Thoracic aorta (tissue), 2 donors: ENCODE measurements at places on chromosomes 6 and 20.

- no peaks in the 10 kb centered on the region for H3K4me1 ChIP-seq
- H3K4me3 ChIP-seq: no peak overlapping the region
- DNase-seq: no peak
Observed at GRCh38 chr6:153966001-153966400, 73.0 kb upstream of the OPRM1 start.

- no peak for DNase-seq
- H3K4me3 ChIP-seq: no peak overlapping the region
- H3K27me3 ChIP-seq: no peaks in the 10 kb centered on the region
Observed at GRCh38 chr6:117512987-117513573, 30.6 kb downstream of the DCBLD1 start.

DNA sequence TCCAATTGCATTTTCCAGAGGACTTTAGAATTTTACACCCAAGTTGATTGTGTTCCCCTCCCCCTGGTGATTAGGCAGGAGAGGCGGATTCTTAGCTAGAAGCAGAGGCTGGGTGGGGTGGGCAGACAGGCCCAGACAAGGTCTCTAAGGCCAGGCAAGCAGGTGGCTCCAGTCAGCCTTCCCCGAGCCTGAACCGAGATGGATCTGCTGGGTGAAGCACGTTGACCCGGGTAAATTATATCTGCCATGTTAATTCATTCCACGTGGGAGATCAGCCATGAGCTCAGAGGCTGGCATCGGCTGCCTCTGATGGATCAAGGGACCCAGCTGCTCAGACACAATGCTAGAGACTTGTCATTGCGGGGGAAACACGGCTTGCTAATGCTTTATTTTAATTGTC is 159.5 kb upstream of the MAFB start:
- DNase-seq: no peak
- no peaks in the 10 kb centered on the region for H3K4me1 ChIP-seq

GRCh38 chr20:57835588-57836455 is 126.0 kb upstream of the PMEPA1 start:
- H3K4me3 ChIP-seq: no peak overlapping the region
- H3K27ac ChIP-seq: no peak overlapping the region
- no peaks in the 10 kb centered on the region for H3K36me3 ChIP-seq
- DNase-seq: no peak
- H3K27me3 ChIP-seq: no peaks in the 10 kb centered on the region

- H3K27me3 ChIP-seq: no peaks in the 10 kb centered on the region
- peaks cover 69% of the 10 kb centered on the region for H3K4me1 ChIP-seq
- no peak overlapping the region for H3K4me3 ChIP-seq
- no peaks in the 10 kb centered on the region for H3K36me3 ChIP-seq
- no peak overlapping the region for H3K27ac ChIP-seq
Observed at GRCh38 chr20:2130062-2130591, 28.5 kb downstream of the STK35 start.

DNA sequence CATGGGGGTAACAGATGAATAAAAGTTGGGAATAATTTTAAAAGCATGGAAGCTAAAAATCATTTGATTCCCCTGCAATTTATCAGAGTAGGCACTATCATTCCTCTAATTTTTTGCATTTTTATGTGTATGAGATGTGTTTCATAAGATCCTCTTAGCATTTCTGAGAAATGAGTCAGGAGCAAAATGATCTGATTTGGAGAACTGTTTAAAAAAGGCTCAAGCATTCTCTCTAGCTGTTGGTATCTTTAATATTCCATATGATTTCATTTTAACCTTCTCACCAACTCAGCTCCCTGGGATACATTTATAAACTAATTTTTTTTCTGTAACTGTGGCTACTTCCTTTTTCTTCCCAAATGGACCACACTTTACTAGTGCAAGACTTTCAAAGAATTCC is 60.9 kb downstream of the MCHR2 start:
- no peaks in the 10 kb centered on the region for H3K36me3 ChIP-seq
- H3K27ac ChIP-seq: no peak overlapping the region
- no peaks in the 10 kb centered on the region for H3K27me3 ChIP-seq
- no peak overlapping the region for H3K4me3 ChIP-seq
